ENCODE measurements at places on chromosomes 3 and 15.
A peak's percentile ranks its signal among the peaks of the same experiment; 100 is the strongest.

- no peak for DNase-seq
Measured at GRCh38 chr3:48451270-48451669, 4.7 kb downstream of the ATRIP start.

- DNase-seq, result no peak
Measured at GRCh38 chr3:2870724-2871333, 239.3 kb downstream of the IL5RA start.

GRCh38 chr3:184052767-184053166 lies at the start of gene HTR3C:
Gene HTR3C, plus strand, starts transcription at chr3:184053047. Its CDS starts 34 bp downstream, at chr3:184053081.
- no peak for DNase-seq

DNA sequence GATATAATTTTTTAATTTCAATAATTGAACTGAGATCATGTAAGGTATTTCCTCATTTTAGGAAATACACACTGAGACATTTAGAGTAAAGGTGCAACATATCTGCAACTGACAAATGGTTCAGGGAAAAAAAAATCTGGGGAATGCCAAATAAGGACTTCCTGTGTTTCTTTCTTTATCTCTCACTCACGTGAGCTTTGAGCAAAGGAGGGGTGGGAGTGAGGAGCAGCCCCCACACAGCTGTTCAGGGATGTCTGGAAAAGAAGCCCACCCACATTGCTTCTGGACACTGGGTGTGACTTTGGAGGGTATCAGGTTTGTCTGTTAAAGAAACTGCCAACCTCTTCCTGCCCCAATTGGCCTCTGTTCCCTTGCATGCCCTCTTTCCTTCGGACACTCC lies 5.6 kb upstream of the TP63 start:
- no peak for DNase-seq

- no peak for DNase-seq
Measured at GRCh38 chr3:24608701-24609390, 114.2 kb upstream of the THRB start.

DNA sequence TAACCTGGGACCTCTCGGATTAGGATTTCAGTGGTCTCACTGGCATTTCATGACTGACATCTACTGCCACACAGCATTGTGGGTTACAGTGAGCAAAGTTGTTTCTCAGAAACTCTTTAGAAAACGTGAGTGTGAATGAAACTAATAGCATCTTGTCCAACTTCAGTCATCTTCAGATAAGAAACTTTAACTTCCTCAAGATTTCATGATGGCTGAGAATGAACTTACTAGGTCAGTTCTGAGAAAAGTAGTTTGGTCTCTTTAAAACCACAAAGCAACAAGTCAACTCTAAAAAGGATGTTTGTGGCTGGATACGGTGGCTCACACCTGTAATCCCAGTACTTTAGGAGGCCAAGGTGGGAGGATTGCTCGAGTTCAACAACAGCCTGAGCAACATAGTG lies 14.2 kb upstream of the HOMER2 start:
- no peak for DNase-seq

DNA sequence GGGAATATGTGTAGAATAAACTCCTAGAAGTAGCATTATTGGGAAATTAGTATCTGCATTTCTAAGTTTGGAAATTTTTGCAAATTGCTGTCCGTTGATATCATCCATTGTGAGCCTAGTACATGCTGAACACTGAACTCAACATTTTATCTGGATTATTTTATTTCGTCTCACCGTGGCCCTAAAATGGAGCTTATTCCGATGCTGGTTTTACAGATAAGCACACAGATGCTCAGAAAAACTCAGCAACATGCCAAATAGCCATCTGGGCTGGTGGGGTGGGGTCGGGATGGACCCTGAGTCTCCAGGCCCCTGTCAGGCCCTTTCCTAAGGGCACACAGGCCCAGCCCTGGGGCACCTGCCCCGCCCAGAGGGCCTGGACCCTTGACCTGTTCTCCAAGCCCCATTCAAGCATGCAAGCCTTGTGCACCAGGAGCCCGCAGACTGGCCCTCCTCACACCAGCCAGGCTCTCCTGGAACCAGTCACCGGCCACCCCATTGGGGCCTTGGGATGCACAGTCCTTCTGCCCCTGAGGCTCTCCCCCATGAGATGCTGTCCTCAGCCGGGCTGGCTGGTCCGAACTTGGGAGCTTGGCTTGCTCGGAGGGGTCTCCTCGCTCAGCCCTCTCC lies 20.7 kb upstream of the KLF13 start:
- DNase-seq, result peak; percentile 40

DNA sequence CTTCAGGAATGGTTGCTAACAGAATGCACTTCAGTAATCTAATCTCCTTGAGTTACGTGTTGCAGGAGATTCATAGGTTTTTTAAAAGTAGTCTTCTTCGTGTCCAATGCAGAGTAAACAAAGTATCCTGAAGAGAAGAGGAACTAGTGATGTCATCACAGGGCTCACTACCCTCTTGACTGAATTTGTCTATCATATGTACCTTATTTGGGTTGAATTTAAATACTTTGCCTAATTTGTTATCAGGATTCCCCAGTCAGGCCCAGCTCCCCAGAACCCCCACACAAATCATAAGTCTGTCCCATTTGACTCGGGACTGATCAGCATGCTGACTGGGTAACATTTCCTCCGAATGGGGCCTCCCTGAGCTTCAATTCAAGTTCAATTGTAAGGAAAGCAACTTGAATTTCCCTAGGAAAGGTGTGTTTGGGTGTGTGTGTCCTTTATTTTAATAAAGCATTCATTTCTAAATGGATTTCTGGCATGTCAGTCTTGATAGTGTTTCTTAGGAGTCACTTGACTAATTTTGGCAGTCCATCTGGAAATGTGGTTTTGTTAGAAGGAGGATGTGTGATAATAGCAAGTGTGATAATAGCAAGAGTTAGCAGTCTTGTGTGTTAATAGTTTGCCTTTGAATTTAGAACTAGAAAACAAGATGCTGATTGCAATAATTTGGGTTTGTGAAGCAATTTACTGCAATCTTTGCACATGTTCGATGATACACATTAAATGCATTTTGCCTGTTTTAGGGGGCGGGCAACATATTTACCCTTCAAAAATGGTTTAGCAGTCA lies 21.9 kb downstream of the OXNAD1 start:
- no peak for DNase-seq

DNA sequence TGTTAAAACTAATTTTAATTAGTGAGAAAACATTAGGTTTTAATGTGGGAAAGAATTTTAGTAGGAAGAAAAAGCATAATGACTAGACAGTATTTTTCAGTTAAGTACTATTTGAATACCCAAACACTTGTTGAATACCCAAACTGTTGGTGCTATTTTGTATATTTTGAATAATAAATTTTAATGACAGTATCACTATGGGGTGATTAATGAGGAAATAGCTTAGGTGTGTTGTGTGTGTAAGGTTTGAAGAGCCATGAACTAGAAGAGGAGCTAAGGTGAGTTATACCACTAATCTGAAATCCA lies 4.7 kb upstream of the EBLN2 start:
- no peak for DNase-seq

DNA sequence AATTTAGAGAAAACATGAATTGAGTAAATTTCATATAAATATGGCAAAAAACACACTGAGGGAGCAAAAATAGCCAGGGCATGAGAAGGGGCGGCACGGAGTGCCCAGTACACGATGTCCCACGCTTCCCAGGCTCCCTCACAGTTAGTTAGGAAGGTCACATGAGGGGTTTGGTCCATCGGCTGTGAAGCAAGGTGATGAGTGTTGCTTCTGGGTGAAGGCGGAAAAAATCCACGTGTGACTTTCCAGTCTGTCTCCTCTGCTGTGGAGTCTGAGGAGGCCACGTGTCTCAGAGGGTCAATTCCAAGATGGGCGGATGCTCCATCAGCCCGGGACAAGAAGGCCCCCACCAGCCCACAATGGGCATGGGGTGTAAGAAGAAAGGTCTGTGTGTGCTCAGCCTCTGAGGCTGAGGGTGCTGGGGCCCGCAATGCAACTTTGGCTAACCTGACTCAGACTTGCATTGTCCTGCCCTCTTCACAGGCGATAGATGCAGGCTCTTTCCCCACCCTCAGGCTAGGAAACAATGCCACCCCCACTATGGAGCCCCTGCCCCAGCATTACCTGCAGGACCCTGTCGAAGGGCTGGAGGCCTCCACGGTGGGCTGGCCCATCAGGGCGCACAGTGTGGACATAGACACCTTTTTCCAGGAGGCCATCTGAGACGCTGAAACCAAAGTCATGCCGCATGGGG lies 45.7 kb downstream of the GRIP2 start:
- peak; percentile 43 for DNase-seq

GRCh38 chr3:66413151-66413751 lies 87.6 kb downstream of the LRIG1 start:
- DNase-seq, result no peak

GRCh38 chr3:16056217-16056616 lies 118.3 kb upstream of the GALNT15 start:
- no peak for DNase-seq

GRCh38 chr3:150355574-150355973 lies 52.5 kb upstream of the TSC22D2 start:
- no peak for DNase-seq

- DNase-seq, result no peak
Measured at GRCh38 chr3:133979553-133979952, 50.2 kb downstream of the SLCO2A1 start.

GRCh38 chr3:164360738-164361406 lies 717.4 kb downstream of the SI start:
- DNase-seq, result no peak

GRCh38 chr3:122977746-122978466 lies 49.7 kb downstream of the SEMA5B start:
- DNase-seq, result peak; percentile 77

DNA sequence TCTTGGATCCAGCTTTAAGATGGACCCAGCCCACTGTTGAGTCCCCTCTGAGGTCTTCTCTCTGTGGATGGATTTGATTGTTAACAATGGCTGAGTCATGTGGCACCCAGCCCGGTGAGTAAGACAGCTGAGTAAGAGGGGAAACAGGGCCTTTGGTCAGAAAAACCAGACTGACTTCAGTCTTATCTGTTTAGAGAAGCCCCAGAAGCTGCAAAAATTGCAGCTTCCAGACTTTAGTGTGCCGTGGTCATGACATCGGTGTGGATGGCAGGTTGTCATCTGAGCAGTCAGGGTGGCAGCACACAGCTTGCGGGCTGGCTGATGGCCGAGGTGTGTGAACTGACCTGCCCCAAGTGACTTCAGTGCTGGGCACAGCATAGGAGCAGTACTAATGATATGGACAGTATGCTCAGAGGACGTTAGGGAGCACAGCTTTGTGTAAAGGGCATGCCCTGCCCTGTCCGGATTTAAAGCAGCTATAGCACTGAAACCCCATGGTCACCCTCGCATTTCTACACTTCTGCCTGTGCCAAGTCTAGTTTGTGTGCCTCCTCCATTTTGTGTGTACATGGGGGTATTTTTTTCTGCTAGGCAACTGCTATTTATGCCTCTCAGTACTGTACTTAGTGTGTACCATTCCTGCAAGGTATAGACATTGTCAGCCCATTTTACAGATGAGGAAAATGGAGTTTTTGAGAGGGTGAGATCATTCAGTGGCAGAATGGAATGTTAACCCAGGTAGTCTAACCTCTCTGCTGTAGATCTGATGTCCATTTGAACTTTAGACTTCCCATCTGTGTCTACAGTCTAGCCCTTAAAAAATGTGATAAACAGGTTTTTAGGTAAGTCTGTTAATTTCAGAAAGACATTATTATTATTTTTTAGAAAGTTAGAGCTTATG lies 44.4 kb downstream of the FLNB start:
- DNase-seq, result peak; percentile 68

- no peak for DNase-seq
Measured at GRCh38 chr15:100834731-100835130, 44.9 kb upstream of the ALDH1A3 start.

GRCh38 chr3:177523872-177524438 lies 326.7 kb upstream of the TBL1XR1 start:
- no peak for DNase-seq

- no peak for DNase-seq
Measured at GRCh38 chr3:16142350-16143025, 32.0 kb upstream of the GALNT15 start.

GRCh38 chr15:56349554-56349953 lies 15.7 kb upstream of the TEX9 start:
- no peak for DNase-seq

DNA sequence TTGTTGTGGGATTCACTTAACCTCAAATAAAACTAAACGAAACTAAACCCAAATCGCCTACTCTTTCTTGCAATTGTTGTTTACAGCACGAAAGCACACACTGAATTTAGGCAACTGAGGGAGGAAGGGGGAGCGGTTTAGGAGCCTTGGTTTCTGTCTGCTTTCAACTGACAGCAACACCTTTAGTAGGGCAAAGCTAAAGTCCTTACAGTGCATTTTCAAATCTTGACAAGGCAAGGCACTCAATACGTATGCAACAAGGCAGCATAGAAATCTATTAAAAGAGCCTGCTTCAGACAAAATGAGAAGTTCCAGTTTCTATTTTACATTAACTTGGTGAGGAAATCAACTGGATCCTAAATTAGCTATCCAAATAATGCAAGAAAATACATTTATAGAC lies 174.6 kb downstream of the CHST2 start:
- DNase-seq, result no peak

DNA sequence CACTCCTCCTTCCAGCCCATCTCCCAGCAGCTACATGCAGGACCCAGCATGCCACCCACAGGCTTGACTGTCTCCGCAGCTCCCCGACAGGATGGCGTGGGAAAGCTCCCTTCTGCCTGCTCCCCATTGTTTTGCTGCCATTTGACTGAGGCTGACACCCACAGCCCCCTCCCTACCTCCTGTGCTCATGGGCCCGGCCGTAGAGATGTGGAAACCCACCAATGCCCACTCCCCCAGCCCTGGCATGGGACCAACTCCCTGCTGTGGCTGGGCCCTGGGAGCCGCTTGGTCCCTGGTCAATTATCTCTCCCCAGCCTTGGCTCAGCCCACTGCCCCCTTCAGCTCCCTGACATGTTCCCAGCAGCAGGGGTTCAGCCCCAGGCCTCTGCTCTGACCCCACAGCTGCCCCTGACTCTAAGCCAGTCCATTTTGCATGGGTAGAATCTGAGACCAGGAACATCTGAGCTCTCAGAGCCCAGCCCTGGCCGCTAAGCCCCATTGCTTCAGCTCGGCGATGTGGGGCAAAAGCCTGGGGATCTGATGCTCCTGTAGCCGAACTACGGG lies 8.2 kb downstream of the C3orf22 start:
- peak; percentile 48 for DNase-seq

GRCh38 chr3:98657457-98657856 lies 64.0 kb upstream of the CPOX start:
- peak; percentile 89 for DNase-seq

DNA sequence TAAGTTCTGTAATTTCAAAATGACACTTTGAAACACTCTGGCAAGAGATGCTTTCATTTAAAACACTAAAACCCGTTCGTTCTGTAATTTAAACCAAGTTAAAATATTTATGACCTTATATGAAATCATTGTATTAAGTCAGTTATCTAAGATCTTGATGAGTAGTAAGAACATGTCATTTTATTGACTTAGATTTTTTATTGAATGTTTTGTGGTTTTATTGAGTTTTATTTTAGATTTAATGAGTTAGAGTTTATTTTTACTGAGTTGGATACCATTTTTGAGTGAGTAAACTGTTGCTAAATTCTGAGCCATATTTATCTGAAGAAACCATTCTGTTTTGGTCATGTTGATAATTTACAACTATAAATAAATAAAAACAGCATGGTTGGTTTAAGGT lies 94.3 kb downstream of the PPARG start:
- no peak for DNase-seq

Data from upper lobe of right lung (tissue), 1 donor.